NCI-H345 (cell line): ENCODE measurements at places on chromosomes 3 and 15.

DNA sequence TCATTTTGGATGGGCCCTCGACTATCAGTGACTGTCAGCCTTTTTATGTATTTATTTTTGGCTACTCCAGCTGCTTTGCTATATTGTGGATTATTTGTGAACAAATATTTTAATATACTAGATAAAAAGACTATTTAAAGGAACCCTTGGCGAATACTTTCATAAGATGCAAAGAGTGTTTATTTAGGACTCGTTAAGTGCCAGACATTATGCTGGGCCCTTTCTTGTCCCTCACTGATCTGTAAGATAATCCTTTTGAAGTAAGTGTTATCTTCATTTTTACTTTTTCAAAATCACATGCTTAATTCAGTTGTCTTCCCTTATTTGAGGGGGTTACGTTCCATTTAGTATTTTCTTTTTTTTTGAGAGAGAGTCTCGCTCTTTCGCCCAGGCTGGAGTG, 376.8 kb upstream of the C2CD4B start:
- DNase-seq = no peak

DNA sequence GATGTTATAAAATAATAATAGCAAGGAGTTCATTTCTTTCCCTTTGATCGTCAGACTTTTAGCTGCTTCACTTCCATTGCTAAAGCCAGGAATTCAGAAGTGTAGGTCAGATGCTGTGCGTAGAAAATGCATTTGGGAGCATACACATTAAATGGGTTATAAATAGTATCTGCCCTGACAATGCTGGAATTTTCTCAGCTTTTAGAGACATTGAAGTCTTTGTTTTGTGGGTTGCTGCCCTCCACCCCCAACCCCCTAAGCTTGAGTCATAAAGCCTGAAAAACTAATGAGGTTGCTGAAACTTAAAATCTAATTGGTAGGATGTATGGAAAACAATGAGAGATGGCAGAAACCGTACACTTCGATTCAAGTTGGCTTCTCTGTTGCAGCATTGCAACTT, 81.9 kb downstream of the MITF start:
- no peak for DNase-seq

GRCh38 chr3:61828880-61829721, 267.7 kb downstream of the PTPRG start:
- no peak for DNase-seq

DNA sequence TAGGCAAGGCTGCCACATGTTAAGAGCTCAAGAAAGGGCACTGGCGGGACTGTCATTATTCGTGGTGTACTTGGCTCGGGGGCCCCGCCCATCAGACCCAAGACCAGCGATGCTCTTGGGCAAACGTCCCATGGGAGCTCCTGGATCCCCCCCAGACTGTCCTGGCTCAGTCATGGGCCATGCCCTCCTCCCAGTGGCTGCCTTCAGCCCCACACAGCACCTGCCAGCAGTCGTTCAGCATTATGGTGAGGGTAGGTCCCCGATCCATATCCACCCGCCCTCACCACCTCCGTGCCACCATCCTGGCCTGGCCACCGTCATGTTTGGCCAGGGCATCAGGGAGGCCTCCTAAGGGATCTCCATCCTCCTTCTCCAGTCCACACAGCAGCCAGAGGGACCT, 51.4 kb upstream of the IQSEC1 start:
- no peak for DNase-seq

DNA sequence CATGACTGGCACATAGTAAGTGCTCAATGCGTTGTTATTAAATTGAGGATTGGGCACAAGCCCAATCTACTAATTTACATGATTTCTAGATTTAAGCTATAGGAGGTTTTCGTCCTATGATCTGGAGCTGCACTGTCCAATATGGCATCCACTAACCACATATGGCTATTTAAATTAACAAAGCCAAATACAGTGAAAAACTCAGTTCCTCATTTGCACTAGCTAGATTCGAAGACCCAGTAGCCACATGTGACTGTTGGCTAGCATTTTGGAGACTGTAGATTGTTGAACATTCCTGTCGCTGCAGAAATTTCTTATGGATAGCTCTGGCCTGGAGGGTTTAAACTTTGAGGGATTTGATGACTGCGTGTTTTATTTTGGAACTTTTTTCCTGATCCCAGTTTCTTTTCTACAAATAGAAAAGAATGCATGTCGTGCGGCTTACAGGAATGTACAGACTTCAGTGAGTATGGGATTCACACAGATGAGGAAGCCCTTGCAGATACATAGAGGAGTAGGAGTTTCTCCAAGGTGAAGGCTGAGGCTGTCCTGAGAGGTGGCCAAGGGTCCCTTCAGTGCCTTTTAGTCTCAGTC, 82.8 kb downstream of the SLCO3A1 start:
- DNase-seq = no peak
